ENCODE measurements at places on chromosomes 5 and 9. TPM values are rescaled to one million over a fixed set of nuclear protein-coding genes. Genes with fewer than 3 reads are reported as not detected.

- DNase-seq, result no peak
Observed at GRCh38 chr5:146426853-146427618, 20.1 kb upstream of the TCERG1 start.

Gene PCDHGA9
- total RNA-seq, result 20.8 TPM

DNA sequence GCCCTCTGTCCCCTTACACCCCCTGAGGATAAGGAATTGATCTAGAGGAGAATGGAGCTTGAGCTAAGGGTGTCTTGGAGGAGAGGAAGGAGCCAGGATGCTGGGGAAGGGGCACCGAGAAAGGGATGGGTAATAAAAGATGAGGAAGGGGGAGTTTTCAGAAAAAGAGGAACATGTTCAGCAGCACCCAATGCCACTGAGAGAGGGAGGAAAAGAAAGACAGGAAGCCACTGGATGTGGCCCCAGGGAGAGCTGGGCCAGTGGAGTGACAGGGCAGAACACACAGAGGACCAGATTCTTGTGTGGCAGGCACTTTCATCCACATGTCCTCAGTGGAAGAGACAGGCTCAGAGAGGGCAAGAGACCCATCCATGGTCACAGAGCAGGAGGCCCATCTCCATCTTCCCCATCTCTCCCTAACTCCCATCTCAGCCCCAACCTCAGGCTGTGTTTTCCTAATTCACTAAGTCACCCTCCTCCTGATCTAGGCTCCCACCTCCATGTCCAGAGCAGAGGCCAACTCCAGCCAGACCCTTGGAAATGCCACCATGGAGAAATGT lies 7.2 kb downstream of the PFN3 start:
- no peak for DNase-seq

Gene CNTNAP3B
- 33.0 TPM for total RNA-seq

DNA sequence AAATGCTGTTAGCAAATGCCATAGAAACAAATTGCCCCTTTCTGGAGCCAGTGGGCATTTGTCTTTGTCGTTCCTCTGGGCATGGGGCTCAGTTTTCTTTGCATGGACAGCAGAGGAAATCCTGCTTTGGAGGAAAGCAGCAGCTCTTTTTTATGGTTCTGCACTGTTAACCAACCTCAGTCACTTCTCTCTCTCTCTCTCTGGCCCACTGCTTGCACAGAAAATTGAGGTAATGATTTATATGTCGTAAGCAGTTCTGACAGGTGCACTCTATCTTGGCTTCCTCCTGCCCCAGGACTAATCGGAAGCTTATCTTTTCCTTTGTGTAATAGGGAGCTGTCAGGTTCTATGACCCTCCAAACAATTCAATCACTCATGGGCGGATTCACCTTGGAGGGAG lies 159.6 kb upstream of the GPR151 start:
- DNase-seq, result no peak

DNA sequence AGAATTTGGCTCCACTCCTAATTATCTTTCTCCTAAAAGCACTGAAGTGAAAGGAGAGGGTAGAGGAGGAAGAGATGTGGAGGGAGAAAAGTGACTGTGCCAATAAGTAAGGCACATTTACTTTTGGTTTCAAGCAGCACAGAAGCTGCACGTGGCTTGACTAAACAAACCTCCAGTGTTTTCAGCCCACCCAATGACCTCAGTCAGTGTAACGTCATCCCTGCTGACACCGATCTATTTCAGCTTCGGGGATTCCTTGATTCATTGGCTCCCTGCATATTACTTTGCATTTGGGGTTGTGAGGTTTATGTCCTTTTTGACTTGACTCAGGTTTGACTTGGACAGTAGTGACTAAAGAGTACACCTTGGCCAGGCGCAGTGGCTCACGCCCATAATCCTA lies 35.6 kb upstream of the NIM1K start:
- DNase-seq, result no peak

DNA sequence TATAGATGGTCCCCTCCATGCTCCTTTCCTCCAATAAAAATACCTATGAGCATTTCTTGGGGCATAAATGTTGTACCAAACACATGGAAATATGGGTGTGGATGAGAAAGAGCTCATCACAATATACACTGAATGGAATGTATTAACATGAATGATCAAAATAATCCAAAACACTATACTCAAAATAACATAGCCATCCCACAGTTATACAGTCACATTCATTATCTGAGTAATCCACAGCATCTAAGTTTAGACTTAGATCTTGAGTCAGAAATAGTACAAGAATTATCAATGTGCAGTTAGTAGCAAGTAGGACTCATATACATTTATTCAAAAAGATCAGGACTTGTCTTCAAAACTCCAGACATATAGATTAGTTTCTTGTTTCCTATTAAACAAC lies 175.2 kb upstream of the NREP start:
- no peak for DNase-seq

- no peak for DNase-seq
Observed at GRCh38 chr5:95262933-95263660, 21.8 kb downstream of the MCTP1 start.

DNA sequence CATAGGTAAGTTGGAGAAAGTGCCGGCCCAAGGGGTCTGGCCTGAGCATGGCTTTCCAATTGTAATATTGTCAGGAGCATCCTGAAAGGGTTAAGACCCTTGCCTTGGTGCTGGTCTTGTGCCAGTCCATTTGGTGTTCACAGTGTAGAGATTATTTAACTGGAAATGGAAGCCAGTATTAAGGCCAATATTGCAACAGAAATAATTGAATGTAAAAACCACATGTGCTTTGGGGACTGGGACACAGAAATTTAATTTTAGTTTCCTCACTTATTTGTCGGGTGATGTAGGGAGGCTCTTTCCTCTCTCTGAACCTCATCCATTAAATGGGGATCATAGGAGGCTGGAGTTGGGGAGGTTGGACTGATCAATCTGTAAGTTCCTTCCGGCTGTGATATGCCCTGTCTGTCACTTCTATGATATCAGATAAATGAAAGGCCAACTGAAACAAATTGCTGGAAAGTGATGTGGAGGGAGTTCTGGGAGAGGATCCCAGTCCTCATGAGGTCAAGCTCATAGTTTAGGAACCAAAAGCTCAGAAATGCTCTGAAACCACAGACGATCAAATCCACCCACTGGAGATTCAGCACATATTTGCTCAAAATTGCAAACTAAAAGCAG lies 54.8 kb upstream of the COL15A1 start:
- DNase-seq, result no peak

GRCh38 chr5:97547999-97548738 lies 365.1 kb upstream of the RIOK2 start:
- no peak for DNase-seq

Gene NOP16
- 28.5 TPM for total RNA-seq

- no peak for DNase-seq
Observed at GRCh38 chr9:113701774-113702755, 174.0 kb upstream of the ZNF618 start.

Gene ACSL6
- not detected for total RNA-seq

GRCh38 chr5:144467792-144468191 lies 297.1 kb downstream of the KCTD16 start:
- DNase-seq, result no peak

DNA sequence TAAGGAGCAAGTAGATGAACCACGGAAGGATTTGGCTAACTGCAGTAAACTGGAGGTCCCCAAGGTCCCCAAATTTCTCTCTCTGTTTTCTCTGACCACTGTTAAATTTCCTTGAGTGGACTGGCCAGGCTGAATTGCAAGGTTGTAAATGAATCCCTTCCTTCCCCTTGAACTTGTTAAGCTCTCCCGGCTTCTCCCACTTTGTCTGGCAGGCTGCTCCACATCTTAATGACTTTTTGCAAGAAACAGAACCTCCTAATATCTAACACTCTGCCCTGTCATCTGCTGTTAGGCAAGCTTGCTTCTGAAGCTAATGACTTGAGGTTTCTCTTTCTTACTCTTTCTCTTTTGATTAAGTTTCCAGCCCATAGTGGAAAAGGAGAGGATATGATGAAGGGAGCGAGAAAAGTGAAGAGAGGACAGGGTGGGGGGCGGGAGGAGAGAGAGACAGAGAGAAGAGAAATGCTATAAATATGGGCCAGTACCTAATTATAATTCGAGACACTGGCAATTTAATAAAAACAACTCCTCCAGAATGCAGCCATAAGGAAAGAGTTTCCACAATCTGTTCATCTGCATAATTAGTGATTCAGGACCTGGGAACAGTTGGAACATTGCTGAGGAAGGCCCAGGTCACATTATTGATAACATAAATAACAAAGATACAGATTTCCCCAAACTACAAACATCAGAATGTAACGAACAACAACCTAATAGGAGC lies 437.3 kb upstream of the MPDZ start:
- DNase-seq, result no peak

Data from suprapubic skin (tissue), 4 donors.